ENCODE measurements at places on chromosomes 7 and 10. TPM values are rescaled to one million over a fixed set of nuclear protein-coding genes. Genes with fewer than 3 reads are reported as not detected.
A peak's percentile ranks its signal among the peaks of the same experiment; 100 is the strongest.

DNA sequence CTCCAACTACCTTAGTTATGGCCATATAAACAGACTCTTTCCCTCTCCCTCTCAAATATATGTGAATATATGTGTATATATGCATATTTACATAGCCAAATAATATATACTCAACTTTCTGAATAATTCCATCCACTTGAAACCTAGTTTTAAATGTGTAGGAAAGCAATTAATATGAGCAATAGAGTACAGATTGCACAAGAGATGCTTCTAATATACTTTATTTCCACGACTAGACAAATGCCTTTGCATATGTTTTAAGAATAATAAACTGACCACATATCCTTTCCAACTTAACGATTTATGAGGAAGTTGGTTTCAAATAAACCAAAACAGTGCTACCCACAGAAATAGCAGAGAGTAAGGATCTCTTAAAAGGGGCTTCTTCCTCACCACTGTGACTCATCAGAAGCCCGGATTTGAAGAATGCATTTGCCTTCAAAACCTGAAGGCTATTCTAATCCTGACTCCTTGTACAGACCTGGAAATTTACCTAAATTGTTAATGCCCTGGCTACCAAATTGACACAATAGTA, 266.3 kb downstream of the AHR start:
- no peaks in the 10 kb centered on the region for H3K27me3 ChIP-seq
- H3K4me3 ChIP-seq: no peak overlapping the region
- no peaks in the 10 kb centered on the region for H3K4me1 ChIP-seq
- H3K27ac ChIP-seq: no peak overlapping the region
- no peak for DNase-seq

GRCh38 chr7:66539902-66540375, 88.7 kb upstream of the KCTD7 start:
- DNase-seq: no peak
- H3K27ac ChIP-seq: peak overlapping the region; percentile 60
- no peaks in the 10 kb centered on the region for H3K4me1 ChIP-seq
- H3K27me3 ChIP-seq: no peaks in the 10 kb centered on the region

- H3K27ac ChIP-seq: 0 out of 2 replicates have a peak overlapping the region, but pooled peaks have one; percentile 45
- H3K4me1 ChIP-seq: peaks cover 21% of the 10 kb centered on the region
- H3K27me3 ChIP-seq: no peaks in the 10 kb centered on the region
Observed at GRCh38 chr10:21329995-21330627, 195.4 kb downstream of the SKIDA1 start.

- H3K27me3 ChIP-seq: no peaks in the 10 kb centered on the region
- no peak overlapping the region for H3K4me3 ChIP-seq
- H3K4me1 ChIP-seq: no peaks in the 10 kb centered on the region
- no peak for DNase-seq
- no peak overlapping the region for H3K27ac ChIP-seq
Observed at GRCh38 chr7:19009241-19009935, 108.0 kb downstream of the TWIST1 start.

DNA sequence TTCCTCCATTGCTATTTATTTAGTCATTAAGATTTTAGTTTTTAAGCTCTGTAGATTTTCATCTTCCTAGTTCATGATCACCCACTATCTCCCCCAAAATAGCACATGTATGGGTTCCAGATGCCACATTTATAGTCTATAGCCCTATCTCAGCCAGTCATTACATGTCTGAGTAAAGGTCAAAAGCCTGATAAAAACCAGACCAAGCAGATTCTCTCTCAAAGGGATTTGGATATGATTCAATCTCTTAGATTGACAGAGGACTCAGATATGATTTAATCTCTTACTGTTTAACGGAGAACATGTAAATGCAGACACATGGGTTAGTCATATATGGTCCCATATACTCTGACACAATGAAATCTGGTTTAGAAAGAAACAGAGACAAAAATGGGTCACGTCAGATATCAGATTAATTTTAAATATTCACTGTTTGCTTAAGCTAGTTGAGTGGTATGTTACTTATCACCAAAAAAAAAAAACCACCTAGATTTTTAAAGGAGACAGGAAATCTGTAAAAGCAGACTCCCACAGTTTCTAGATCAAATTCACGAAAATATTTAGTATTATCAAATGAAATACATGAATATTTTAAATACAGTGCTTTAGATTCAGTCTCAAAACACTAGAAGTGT, 107.0 kb upstream of the LRRN3 start:
- no peaks in the 10 kb centered on the region for H3K27me3 ChIP-seq
- DNase-seq: no peak
- no peak overlapping the region for H3K27ac ChIP-seq

GRCh38 chr7:101673951-101674350, 44.9 kb upstream of the MYL10 start:
- H3K4me1 ChIP-seq: peaks cover 11% of the 10 kb centered on the region
- DNase-seq: no peak
- H3K4me3 ChIP-seq: no peak overlapping the region
- no peak overlapping the region for H3K27ac ChIP-seq

DNA sequence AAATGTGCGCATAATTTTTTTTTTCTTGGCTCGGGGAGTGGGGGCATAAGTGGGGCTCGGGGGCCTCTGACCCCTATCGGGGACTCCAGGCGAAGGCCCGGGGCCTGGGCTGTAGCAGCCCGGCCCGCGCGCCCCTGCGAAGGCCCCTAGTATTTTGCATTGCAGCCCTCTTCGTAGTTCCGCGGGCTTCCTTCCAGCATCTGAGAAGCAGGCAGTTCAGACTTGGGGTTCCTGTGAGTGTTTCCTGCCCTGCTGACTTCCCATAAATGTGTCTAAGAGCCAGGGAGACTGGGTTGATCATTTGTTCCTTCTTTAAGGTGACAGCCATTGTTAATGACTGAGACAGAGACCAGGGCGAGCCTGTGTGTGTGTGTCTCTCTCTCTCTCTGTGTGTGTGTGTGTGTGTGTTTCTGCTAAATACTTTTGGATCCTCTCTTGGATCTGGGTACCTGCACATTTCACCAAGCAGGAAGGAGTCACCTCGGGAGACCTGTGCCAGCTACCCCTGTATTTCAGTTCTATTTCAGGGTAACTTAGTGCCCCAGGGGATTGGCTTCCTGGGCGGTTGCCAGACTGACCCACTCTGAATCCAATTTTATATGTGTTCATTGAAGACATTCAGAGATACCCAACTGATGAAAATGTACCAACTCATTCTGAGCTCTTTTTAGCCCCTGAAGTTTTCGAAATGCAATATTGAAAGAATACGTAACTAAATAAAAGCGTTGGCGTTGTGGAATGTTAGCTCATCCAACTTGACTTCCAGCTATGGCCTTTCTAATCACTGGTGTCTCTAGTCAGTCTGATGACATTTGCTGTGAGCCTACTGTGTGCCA, 805 bp downstream of the MSRB2 start:
- DNase-seq: peak; percentile 67
- H3K27me3 ChIP-seq: no peaks in the 10 kb centered on the region
- H3K36me3 ChIP-seq: no peaks in the 10 kb centered on the region

Gene PRSS37
- not detected for total RNA-seq

Gene USP54
- 27.4 TPM for total RNA-seq

Gene ATOH7
- total RNA-seq: 1.8 TPM

Gene FFAR4
- not detected for total RNA-seq

Measured in GM23338 (cell line).